ENCODE measurements at places on chromosomes 1 and 21.

- DNase-seq = no peak
Measured at GRCh38 chr1:225413708-225414375, 14.0 kb downstream of the LBR start.

DNA sequence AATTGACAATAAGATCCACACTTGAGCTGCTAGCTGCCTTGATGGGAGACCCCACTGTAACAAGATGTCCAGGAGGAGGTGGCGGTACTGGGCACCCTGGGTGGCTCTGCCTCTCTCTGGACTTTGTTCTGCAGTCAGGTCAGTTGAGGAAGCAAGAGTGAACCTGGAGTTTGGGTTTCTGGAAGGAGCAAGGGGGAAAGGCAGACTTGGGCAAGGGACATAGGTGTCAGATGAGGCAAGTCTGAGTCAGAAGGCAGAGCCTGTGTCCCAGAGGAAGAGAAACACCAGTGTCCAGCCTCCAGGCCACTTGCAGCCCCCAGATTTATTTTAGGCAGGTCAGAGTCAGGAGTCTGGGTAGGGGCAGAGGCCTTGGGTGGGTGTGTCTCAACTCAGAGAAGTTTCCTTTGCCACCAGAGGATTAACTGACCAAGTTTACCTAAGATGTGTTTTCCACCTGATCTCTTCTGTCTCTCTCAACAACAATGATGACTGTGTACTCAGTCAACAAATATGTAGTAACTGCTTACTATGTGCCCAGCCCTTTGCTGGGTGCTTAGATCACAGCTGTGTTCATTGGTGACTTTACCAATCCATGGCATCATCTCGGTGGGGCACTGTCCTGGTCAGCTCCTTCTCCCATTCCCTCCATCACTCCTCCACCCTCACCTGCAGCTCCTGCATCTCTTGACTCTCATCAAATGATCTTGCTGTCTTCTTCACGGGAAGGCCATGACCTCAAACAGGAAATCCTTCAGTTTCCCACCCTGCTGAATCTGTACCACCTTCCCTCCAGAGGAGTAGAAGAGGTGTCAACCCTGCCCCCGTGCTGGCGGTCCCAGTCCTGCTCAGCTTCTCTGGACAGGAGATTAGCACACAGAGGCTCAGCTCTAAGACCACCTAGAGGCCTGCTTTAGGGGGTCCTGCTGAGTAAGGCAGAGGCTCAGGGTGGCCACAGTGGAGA lies 36.6 kb downstream of the ELF3 start:
- DNase-seq = no peak

DNA sequence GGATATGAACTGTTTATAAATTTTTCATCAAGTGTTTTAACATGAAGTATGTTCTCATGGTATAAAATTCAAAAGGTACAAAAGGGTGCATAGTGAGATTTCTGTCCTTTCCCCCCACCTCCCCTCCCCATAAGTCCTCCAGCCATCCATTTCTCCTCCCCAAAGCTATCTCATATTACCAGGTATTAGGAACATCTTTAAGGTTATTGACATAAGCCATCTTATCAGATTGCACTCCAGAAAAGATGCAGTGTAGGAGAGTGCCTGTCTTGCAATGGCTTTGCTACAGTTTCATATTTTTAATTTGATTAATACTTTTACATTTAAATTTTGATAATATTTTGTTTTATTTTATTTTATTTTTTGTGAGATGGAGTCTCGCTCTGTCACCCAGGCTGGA lies 13.5 kb upstream of the HPCAL4 start:
- no peak for DNase-seq

DNA sequence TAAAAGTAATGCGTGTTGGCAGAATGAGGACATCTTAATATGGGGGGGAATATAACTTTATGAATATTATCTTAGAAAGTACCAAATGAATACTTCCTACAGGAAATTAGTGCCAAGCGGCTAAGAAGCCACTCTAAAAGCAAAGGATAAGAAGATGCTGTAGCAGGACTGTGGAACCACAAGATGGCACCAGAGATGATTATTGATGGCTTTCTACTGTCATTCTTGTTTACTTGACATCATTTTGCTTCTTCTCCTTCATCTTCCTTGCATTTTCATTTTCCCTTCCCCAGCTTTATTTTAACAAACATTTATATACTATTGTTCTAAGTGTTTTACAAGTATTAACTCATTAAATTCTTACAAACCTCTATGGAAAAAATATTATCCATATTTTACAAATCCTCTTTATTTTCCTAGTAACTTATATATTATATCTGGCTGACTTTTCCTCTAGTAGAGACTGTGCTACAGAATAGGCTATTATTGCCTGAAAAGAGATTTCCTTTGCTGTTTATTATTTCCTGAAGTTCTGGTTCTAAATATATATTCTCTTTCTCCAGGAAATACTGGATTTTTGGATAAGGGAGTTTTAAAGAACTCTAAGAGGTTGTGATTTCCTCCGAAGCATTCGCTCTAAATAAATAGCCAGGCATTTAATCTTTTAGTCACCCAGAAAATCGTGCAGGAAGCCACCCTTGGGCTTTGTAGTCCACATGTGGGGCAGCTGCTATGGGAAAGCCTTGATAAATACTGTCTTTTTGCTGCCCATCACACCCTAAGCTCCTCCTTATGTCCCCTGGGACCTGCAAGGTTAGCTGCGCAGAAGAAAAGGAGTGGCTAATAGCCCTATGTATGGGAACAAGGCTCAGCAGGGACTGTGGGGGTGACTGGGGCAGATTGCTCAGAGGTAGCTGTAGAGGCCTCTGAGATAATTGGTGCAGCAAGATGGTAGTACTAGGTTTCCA lies 69.8 kb downstream of the TPR start:
- DNase-seq = no peak

GRCh38 chr1:3423245-3423829 lies 31.1 kb upstream of the ARHGEF16 start:
- no peak for DNase-seq

DNA sequence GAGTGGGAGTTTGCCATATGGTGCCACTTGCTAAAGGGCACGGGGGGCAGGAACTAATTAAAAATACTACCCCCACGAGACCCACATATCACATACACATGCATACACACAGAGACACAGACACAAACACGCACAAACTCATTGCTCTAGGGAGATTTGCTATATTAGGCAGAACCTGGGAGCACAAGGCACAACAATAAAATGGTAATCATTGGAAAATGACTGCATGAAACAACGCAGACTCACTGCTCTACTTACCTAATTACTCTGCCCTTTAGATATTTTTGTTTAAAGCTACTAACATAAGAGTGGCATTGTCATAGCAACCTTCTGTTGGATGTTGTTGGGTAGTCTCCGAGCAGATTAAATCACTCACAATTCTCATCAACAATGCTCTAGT lies 20.3 kb upstream of the RGS4 start:
- DNase-seq = no peak

- no peak for DNase-seq
Measured at GRCh38 chr1:231828182-231828920, 201.8 kb downstream of the DISC1 start.

- DNase-seq = no peak
Measured at GRCh38 chr1:234525099-234525799, 46.3 kb upstream of the TARBP1 start.

DNA sequence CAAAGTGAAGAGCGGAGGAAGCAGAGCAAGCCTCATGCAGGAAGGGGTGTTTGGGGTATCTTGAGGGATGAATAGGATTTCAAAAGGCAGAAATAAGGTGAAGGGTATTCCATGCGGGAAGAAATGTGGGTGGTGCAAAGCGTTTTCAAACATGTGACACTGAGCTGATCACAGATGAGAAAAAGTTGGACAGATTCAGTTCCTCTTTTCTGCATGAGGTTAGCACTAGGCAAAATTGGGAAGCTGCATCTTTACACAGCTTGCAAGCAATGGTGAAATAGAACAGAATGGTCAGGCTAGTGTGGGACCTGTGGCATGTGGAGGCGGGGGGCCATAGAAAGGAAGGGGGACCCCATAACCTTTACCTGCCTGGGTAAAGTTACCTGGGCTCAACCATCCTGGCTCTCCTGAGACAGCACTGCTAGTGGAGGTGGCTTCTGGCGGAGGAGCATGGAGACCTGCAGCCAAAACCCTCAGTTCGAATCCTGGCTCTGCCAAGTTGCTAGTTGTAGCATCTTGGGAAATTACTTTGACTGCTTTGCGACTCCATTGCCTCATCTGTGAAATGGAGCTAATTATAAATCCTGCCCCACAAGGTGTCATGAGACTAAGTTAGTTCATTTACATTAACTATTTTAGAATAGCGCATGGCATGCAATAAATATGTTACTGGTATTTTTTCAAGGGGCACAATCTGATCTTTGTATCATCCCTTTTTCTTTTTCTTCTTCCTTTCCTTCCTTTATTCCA lies 16.4 kb downstream of the KCNA10 start:
- no peak for DNase-seq

- no peak for DNase-seq
Measured at GRCh38 chr1:5579966-5580365, 412.3 kb downstream of the NPHP4 start.

DNA sequence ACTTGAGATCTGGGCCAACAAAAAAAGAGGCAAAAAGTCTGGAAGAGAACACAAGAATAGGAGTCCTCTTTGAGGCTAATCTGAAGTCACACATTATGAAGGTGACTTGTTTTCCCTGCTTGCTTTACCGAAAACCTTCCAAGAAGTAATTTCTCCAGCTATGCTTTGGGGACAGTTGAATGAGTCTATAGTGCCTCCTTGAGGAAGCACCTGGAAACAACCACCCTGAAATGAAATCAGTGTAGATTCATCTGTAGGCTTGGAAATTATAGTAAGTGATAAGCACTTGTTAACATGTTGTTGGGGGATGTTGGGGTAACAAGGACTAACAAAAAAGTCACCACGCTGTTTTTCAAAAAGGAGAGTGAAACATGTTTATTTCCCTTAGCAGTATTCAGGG lies 23.4 kb upstream of the RPTN start:
- no peak for DNase-seq

DNA sequence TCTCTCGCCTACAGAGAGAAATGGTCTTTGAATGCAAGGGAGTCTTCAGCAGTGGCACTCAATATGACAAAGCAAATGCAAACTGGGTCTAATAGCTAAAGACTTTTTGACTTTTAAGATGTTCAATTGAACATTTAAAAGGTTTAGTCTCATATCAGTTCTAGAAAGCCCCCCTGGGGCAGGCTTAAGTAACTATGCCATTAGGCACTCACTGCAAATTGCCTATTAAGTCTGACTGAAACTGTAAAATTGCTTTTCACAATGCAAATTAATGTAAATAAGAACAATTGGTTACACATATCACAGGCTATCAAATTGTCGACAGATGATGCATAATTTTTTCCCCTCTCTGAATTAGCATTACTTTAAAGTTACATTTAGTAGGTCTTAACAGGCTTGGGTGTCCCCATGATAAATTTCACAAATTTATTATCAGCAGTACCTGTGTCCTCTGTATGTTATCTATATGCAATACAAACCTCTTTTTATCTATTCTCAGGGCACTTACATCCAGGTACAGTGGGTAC lies 329.1 kb downstream of the LRRIQ3 start:
- no peak for DNase-seq

DNA sequence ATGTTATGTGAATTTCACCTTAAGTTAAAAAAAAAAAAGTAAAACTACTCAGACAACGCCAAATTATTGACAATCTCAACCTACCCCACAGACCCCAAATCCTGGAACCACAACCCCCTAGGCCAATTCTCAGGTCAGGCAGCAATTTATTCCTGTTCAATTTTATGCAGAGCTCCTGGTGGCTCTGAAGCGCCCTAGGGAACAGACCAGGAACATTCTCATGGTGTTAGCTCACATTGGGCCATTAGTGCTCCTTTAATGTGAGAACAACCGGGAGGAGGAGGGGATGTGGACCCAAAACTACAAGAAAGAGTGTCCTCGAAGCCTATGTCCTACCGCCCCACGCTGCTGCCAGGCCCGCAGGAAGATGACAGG lies 403 bp upstream of the PSEN2 start:
- DNase-seq = no peak

DNA sequence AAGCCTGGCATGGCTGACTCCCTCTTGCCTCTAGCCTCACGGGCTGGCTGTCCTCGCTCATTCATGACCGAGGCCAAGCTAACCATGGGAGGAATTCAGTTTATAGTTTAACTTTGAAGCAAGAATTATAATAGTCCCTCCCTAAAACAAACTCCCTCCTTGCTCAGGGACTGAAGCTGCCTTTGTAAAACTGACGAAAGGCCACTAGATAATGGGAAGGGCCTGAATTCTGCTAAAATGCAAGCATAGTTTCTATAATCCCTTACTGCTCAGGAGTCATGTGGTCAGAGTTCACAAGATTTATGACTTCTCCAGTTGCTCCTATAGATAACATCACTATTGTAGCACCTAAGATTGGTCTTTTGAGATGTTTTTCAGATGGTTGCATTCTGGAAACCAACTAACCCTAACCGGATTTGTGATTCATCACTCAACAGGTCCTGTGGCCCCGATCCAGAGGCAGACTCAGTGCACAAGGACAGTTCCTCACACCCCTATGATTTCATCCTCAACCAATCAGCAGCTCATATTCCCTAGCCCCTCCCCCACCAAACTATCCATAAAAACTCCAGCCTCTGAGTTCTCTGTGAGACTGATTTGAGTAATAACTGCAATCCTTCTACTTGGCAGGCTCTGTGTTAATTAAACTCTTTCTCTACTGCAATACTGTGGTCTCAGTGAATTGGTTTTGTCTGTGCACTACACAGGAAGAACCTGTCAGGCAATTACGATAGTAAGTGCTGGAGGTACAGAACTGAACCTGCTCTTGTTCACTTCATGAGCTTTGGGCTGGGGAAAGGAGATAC lies 26.4 kb downstream of the HHIPL2 start:
- DNase-seq = no peak

DNA sequence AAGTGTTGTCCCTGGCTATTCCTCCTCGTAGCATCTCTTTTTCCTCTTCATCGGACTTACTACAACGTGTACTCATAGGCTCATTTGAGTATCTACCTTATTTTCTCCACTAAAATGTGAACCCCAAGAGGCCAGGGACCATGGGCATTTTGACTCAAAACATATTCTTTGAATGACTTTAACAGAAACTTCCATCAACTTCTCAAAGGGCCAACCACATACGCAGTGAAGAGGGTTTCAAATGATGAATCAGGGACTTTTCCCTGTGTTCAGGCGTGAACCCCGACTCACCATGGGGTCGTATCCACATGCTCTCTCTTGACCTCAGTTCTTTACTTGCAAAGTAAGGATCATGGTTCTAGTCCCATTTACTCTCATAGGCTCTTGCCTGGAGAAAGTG lies 20.2 kb upstream of the GPR137B start:
- no peak for DNase-seq

GRCh38 chr1:7519181-7519860 lies 251.8 kb upstream of the VAMP3 start:
- DNase-seq = no peak

GRCh38 chr21:39611551-39612190 lies 1.1 kb upstream of the B3GALT5 start:
- no peak for DNase-seq

DNA sequence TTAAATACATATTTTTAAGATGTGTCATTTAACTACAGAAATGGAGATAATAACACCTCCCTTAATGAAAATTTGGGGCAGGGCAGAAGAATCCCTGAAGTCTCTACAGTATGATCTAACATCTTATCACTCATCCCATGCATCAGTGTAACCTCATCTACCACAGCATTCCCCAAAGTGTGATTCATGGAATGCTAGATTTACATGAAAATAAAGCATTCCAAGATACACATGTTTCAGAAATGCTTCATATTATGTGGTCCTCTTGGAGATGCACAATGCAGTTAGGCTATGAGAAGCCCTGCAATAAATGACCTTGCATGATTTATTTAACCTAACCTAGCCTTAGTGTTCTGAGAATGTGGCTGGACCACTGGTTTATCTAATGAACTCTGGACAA lies 166.9 kb upstream of the SYT6 start:
- no peak for DNase-seq

GRCh38 chr1:178961331-178961730 lies 64.4 kb upstream of the FAM20B start:
- no peak for DNase-seq

Measured in activated naive CD4-positive, alpha-beta T cell (primary cell).